ENCODE measurements at places on chromosomes 7 and 10.

GRCh38 chr7:110988890-110989501, 101.9 kb upstream of the LRRN3 start:
- no peak for DNase-seq

- no peak for DNase-seq
Measured at GRCh38 chr10:133086247-133086646, 1.5 kb upstream of the ADGRA1 start.

- DNase-seq: no peak
Measured at GRCh38 chr7:151696721-151697514, 177.2 kb upstream of the RHEB start.

GRCh38 chr7:95066737-95067530, 159.5 kb downstream of the PPP1R9A start:
- DNase-seq: no peak

DNA sequence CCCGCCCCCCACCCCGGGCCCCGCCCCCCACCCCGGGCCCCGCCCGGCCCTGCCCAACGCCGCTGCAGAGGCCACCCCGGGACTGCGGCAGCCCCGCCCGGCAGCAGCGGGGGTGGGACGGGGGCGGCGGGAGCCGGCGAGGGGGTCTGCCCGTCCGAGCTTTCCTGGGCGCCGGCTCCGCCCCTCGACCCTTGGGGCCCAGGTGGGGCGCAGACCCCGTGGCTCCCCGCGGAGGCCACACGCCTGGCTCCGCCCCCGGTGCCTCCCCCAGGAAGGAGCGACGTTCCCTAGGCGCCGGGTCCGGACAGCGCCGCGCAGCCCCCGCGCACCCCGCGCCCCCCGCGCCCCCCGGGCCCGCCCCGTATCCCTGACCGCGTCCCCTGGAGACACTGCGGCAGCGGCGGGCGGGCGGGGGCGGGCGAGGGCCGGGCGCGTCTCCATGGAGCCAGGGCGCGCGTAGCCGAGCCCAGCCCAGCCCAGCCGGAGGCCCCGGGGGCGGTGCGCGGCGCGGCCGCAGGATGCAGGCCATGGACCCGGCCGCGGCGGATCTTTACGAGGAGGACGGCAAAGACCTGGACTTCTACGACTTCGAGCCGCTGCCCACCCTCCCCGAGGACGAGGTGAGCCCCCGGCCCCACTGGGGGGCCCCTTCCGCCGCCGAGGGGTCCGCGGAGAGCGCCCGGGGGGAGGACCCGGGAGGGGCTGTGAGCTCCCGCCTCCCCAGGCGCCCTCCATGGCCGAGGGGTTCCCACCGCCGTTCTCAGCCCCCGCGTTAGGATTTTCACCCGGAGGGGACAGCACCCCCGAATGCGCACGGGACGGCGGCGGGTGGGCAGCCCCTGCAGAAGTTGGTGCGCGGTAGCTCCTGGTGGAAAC, at the start of gene KNDC1:
KNDC1 (plus strand) TSS at position 270 of the 876 bp plus-strand sequence; CDS start at position 519, 249 bp downstream.
- no peak for DNase-seq

DNA sequence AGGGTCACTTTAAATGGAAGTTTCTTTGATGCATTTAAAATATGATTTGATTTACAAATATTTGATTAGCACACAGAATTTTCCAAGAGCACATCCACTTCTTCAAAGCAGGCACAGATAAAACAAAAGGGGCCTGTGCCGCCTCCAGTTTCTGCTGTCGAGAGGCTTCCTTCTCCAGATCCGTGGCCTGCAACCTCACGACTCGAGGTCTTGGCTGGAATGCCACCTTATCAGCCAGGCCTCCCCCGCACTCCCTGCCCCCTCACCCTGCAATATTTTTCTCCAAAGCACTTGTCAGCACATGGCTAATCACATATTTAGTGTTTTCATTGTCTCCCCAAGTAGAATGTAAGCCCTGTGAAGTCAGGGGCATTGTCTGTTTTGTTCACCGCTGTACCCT, 12.5 kb downstream of the PYROXD2 start:
- DNase-seq: no peak

GRCh38 chr10:34049887-34050286, 715.4 kb upstream of the NRP1 start:
- DNase-seq: peak; percentile 12

DNA sequence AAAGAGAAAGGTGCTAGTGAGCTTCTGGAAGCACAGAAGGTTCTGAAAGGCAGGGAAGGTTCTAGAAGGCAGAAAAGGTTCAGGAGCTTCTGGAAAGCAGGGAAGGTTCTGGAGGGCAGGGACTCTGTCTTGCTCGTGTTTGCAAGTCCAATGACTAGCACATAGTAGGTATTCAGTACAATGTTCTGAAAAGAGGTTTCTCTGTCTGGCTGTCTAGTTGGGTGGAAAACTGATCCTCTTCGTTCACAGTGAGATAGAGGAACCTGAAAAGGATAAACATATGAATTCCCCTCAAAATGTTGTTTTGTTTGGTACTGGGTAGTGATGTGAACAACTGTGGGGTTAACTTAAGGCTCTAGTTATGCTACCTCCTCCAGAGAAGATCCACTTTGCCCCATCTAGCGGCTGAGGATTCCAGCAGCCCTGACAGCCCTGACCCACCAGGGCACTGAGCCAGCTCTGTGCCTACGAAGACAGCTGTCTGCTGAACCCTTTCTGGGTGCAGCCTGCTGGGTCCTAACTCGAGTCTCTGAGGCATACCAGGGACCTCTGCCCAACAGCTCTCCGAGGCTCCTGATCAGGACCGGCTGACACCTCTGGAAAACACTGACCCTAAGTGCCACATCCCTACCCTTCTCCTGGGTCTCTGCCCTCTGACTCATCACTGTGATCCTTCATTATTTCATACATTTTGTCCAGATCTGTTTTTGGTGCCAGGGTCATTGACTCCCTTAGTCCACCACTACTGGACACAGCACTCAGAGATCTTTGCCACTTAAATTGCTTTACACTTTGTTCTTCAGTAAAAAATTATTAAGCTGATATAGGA, 15.4 kb downstream of the PTPRN2 start:
- no peak for DNase-seq

DNA sequence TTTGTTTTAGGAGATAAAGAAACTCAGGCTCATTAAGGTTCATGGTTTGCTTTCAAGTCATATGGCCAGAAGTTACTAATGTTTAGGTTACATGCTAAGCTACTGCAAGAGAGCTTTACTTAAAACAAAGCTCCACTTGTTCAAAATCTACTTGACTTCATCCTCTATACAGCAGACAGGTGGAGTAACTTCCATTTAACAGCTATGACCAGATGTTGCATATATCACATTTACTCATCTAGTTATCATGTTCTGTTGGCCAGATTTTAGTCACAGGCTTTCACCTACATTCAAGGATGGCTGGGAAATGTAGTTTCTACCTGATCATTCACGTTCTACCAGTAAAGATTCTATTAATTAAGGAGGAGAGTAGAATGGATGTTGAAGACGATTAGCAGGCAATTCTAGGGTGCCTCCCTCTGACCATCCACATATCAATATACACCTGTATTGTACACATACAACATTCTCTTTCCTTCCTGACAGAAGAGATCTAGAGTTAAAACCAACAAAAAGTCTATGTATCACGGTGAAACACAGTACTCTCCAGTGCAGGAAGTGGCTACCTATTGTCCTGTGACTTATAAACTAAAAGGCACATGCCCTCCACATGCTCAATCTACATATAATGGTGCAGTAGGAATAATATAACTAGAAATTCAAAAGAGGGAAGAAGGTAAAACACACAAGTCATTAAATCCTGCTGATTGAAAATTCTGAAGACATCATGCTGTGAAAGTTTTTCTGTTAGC, 488.0 kb downstream of the MDFIC start:
- DNase-seq: no peak

GRCh38 chr10:132722394-132723329, 63.3 kb downstream of the NKX6-2 start:
- DNase-seq: no peak

DNA sequence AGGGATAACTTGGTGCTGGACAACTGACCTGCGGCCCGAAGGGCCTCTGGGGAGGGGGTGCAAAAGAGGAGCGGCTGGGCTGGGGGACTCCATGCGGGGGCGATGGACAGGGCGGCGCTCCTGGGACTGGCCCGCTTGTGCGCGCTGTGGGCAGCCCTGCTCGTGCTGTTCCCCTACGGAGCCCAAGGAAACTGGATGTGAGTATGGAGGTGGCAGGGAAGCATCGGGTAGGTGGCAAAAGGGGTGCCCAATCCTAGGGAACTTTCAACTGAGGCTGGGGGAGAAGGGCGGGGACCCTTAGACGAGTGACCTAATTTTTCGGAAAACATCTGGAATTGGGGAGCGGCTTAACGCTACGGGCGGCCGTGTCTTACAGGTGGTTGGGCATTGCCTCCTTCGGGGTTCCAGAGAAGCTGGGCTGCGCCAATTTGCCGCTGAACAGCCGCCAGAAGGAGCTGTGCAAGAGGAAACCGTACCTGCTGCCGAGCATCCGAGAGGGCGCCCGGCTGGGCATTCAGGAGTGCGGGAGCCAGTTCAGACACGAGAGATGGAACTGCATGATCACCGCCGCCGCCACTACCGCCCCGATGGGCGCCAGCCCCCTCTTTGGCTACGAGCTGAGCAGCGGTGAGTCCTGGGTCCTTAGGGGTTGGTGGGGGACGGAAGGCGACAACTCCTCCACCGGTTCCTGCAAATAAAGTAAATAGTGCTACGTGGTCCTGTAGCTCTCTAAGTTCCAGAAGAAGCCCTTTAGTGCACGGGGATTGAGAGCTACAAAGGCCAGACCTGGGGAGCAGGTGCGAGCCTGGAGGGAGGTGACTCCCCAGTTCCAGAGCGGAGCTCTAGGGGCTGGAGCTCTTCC, 622 bp downstream of the WNT16 start:
- DNase-seq: no peak

GRCh38 chr10:118983263-118983662, 46.3 kb upstream of the NANOS1 start:
- DNase-seq: no peak

GRCh38 chr10:132138596-132138995, 48.2 kb upstream of the DPYSL4 start:
- no peak for DNase-seq

DNA sequence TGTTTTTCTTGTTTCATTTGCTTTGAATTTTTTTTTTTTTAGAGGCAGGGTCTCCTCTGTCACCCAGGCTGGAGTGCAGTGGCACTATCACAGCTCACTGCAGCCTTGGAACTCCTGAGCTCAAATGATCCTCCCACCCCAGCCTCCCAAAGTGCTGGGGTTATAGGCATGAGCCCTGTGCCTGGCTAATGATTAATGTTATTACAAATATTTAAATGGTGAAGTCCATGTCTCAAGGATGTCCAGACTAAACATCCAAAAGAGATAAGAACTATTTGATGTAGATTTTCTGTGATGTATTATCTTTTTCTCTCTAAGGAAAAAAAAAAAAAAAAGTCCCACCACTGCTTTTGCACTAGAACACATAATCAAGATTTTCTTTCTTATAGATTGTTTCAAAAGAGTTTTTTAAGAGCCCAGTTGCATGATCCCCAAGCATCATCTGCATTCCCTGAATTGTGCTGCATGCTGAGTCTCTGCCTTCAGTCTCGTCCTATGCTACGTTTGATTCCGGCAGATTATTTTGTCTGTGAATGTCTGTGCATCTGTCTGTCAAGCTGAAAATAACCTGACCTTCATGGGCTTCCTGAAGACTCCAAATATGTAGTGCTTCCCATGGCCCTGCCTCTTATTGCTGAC, 33.4 kb downstream of the MACROH2A2 start:
- DNase-seq: no peak

DNA sequence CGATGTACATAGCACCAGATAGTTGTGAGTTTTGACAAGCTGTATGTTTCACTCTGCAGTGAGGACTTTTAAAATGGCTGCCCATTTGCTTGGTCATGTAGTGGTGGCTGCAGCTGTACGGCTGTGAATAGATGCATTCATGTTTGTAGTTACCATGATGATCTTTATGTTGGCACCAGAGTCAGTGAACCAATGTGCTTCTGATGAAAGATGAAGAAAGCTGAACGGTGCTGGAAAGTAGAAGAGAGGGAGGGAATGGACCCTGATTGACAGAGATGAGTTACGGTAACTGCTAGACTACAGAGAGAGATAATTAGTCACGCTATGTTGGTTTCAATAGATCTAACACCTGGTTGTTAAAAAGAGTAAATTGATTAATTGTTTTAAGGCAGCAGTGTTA, 256.8 kb downstream of the CELF2 start:
- DNase-seq: no peak

- no peak for DNase-seq
Measured at GRCh38 chr7:114148779-114149178, 230.0 kb upstream of the PPP1R3A start.

DNA sequence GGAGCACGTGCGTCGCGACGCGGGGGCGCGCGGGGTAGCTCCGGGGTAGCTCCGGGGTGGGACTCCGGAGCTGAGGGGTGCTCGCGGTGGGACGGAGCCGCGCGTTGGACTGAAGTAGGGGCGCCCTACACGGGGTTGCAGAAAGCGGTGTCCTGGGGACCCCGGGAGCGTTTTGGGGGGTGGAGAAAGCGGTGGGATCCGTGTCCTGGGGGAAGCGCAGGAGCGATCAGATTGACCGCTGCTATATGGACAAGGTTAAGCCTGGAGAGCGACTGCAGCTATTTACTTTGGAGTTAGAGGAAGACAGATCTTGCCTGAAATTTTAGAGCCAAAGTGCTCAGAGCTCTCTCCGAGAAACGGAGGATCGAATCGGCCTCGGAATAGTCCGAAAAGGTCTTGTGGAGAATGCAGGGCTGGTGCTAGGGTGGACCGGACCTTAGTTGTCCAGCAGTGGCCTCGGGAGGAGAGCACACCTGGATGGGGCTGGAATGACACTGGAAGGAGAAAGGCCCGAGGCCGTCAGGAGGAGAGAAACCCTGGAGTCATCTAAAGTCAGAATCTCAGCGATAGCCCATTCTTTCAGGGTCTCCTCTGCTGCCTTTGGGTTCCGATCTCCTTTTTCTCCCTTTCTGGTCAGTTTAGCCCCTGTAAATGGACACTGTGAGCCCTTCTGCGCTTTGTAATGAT, 564 bp downstream of the PDSS1 start:
- DNase-seq: no peak

DNA sequence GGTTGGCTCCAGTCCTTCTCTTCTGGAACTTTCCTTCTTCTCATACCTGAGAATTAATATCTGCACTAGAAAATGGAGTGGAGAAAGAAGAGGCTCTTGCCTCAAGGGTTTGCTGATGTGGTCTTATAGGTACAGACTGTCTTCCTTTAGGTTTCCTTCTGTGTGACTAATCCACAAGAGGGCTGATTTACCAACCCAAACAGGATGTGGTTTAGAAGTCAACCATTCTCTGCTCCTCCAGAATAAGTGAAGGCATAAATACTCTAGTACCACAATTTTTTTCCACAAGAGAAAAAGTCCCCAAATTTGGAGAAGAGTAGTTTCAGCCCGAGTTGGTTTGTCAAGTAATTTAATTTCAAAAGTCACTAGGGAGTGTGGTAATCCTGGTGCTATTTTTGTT, 85.8 kb downstream of the NRP1 start:
- peak; percentile 13 for DNase-seq

- DNase-seq: no peak
Measured at GRCh38 chr7:88229302-88229995, 9.6 kb upstream of the SRI start.

DNA sequence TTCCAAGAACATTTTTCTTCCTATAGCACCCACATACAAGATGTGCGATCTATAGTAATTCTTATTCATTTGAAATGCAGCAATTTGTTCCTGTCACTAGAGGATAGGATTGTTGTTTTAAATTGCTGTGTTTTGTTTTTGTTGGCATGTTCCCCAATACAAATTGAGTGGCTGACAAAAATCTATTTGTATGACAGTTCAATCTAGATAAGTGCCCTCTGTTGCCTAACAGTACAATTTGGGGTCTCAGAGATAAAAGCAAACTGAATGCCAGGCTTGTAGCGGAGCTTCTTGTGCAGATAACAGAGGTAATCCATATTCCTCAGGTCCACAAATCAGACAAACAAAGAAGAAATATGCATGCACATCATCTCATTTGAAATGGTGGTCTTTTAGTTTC, 68.8 kb downstream of the VTI1A start:
- no peak for DNase-seq

GRCh38 chr7:151233804-151234203, 1.5 kb downstream of the CHPF2 start:
- DNase-seq: no peak

Data from stimulated activated CD4-positive, alpha-beta T cell treated with anti-CD3 and anti-CD28 coated beads, Interleukin-4, amount 100 ng/mL, for 4 hours (primary cell).